ENCODE measurements at places on chromosomes 6 and 20.

GRCh38 chr6:30163918-30164654 is 740 bp downstream of the TRIM15 start:
- no peak for DNase-seq

DNA sequence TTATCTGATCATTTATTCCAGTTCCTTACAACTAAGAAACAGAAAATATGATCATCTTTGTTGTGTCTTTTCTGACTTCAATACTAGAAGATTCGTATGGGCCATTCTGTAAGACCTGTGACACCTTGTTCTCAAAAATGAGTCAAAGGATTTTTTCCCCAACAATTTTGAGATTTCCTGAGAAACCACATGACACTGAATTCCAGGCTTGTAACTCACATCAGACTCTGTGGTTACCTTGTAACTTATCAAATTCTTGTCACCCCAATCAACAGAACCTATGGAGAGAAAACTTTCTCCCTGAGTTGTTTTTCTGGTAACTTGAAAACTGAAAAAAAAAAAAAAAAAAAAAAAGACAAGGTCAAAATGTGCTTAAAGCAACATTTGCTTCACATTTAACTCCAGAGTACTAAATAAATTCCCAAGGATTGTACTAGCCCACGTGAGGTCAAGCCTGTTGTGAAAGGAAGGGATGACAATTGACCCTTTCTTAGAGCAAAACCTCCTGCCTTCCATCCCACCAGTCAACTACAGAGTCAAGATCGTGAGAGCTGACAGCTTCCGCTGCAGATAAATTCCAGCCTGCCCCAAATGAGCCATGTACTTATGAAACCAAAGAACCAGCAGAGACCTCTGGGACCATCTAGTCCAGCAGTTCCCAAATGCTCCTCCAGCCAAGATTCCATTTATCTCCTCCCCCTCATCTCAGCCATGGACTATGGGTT is 140.3 kb downstream of the TBX18 start:
- DNase-seq = no peak

GRCh38 chr20:47887064-47887463 is 101.8 kb upstream of the SULF2 start:
- DNase-seq = no peak

DNA sequence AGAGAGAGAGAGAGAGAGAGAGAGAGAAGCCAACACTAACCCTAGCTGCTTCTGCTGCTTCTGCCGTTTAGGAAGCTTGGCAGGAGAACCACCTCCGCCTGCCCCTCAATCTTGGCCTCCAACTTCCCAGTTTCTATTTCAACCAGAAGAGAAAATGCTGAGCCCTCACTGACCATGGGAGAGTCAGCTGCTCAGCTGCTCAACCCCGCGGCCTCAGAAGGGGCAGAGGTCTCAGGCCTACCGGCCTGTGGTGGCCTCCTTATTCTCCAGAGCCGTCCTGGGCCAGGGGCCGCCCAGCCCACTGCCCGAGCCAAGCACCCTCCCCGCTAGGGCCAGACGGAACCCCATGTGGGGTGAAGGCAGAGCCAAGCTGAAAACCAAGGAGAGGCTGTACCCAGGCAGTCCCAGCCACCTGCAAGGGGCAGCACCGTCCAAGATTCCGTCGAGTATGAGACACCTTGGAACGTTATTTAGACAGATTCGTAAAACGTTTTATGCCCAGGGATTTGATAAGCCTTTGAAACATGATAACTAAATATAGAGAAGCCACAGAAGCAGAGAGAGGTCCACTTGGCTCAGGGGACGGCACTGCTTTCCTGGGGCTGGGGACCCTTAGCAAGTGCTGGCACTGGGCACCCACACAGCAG is 116.6 kb downstream of the DLL1 start:
- DNase-seq = no peak

GRCh38 chr6:18400831-18401446 is 13.8 kb downstream of the RNF144B start:
- no peak for DNase-seq

- DNase-seq = no peak
These were observed 149.5 kb downstream of the BFSP1 start for GRCh38 chr20:17381724-17382123.

DNA sequence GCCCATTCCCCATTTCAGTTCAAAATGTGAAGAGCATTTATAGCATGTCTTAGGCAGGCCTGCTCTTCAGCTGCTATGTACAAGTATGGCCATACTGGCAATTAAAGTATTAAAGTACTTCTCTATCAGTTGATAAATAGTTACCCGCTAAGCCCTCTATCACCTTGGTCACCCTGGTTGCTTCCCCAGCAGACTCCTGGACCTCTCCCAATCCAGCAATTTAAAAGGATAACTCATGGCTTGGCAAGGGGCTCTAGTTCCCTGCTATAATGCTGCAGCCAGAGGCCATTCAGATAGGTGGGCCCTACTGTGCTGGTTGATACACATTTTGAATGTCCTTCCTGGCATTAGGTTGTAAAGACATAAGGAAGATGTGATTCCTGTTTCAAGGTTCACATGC is 7.0 kb downstream of the C6orf163 start:
- no peak for DNase-seq

DNA sequence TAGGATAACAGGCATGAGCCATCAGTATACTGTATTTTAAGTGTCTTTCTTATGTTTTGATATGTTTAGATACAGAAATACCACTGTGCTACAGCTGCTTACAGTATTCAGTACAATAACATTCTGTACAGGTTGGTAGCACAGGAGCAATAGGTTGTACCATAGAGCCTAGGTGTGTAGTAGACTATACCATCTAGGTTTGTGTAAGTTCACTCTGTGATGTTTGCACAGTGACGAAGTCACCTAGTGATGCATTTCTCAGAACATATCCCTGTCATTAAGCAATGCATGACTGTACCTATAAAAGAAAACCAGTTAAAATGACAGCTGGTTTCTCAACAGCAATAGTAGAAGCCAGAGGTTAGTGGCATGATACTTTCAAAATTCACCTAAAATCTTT is 3.0 kb upstream of the ZBTB24 start:
- DNase-seq = no peak

DNA sequence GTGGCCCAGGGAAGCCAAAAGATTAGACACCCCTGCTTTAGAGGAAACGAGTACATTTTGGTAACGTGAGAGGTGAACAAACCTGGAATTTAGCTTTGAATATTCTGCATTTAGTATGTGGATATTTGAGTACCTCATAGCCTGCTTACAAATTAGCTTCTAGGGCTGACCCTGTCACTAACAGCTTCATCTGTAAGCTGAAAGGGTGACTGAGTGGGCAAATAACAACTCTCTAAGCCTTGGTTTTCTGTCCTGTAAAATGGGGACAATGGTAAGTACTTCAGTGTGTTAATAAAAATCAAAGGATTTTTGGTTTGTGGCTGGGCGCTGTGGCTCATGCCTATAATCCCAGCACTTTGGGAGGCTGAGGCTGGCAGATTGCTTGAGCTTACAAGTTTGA is 8.4 kb upstream of the GUCA1B start:
- DNase-seq = no peak

- no peak for DNase-seq
These were observed 668.9 kb upstream of the CITED2 start for GRCh38 chr6:140043357-140043756.

- DNase-seq = no peak
These were observed 802.4 kb downstream of the TFAP2A start for GRCh38 chr6:9612489-9612888.

- no peak for DNase-seq
These were observed 685.5 kb upstream of the FLRT3 start for GRCh38 chr20:15022921-15023320.

- no peak for DNase-seq
These were observed 181.6 kb upstream of the RNF217 start for GRCh38 chr6:124780623-124781022.

- DNase-seq = no peak
These were observed 1017.3 kb downstream of the KIF16B start for GRCh38 chr20:15555913-15556312.

GRCh38 chr6:162187168-162187935 is 540.2 kb downstream of the PRKN start:
- DNase-seq = no peak

- DNase-seq = no peak
These were observed 220.4 kb upstream of the ARID1B start for GRCh38 chr6:156556811-156557210.

GRCh38 chr20:3183896-3184612 is 10.7 kb upstream of the LZTS3 start:
- DNase-seq = no peak

GRCh38 chr20:49987015-49987867 is 4.5 kb downstream of the SNAI1 start:
- DNase-seq = no peak

DNA sequence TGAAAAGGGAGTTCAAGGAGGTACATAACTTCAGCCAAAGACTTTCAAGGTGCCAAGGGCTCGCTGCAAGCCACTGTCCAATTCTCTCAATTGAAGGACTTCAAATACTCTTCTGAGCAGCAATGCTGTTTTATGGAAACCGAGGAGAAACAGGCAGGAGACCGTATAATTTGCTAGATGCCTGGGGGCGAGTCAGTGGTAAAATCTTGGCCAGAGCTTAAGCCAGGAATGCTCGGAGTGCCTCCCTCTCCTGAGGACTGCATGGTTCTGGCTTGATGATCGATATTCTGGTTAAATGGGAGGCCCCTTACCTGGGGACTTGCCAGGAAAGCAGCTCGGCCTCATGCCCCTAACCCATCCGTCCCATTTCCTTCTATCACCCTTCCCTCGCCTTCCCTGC is 35.8 kb upstream of the NOP56 start:
- no peak for DNase-seq

- DNase-seq = no peak
These were observed 43.5 kb upstream of the SLCO4A1 start for GRCh38 chr20:62598761-62599194.

- DNase-seq = no peak
These were observed 10.4 kb upstream of the CALHM5 start for GRCh38 chr6:116500969-116501433.

- no peak for DNase-seq
These were observed 696.7 kb downstream of the C6orf118 start for GRCh38 chr6:164612751-164613150.

DNA sequence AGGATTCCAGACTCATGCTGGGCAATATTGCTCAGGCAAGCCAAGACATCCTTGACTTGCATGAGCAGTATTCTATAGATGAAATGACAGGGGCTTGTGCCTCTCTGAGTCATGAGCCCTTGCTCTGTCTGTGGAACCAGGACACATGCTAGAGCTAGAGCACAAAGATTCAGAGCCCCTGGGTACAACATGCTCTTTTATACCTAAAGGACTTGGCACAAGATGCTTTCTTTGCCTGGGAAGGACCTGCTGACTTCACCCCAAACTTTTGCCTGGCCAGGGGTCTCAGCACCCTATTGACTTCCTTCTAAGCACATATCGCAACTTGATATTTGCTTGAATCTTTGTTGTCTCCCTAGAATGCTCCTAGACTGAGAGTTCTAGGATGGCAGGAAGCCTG is 27.4 kb downstream of the TGM6 start:
- DNase-seq = no peak

DNA sequence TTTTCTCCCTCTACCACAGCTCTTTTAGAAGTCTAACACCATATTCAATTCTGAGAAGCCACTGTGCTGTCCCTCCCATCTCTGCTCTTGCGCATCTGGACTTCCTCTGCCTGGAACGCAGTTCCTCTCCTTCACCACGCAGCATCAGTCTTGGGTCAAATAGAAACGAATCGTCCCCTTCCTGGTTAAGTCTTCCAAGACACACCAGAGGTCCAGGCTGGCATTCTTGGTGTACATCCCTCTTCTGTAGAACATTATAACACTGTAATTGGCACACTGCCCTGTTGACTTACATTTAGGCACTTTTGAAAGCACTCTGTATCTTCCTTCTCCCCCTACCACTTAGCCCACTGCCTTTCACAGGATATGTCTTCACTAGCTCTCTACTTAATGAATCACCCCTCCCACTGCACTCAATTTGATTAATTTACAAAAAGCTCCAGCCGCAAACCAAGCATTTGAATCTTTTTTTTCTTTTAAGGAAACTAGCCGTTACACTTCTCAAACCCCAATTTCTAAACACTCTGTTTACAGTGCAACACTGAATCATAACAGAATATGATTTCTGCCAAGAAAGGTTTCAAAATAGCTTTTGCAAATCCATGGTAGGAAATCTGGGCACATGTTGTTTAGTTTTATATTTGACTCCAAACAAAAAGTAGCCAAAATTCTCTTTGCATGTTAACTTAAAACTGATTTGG is 140.8 kb upstream of the CARMIL1 start:
- peak; percentile 50 for DNase-seq

DNA sequence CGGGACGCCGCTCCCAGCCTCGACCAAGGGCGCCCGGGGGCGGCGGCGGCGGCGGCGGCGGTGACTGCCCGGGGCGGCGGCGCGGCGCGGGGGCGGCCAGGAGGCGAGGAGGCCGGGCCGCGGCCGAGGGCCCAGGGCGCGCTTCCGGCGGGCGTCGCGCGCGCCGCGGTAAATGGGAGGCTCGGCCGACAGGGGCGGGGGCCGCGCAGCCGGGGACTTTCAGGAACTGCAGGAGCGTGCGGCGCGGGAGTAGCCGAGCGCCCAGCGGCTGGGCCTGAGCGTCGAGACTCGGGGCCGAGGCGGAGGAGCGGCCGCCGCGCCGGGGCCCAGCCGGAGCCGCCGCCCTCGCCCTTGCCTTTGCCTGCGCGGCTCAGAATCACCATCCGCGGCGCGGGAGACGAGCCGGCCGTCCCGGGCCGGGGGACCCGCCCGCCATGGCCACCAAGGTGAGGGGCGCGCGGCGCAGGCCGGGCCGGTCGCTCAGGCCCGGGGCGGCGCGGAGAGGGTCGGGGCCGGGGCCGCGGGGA is at the start of gene SNX9:
Gene SNX9, plus strand, starts transcription at position 246 of the 527 bp plus-strand sequence. Its CDS starts 189 bp downstream, at position 435.
- peak; percentile 40 for DNase-seq

- no peak for DNase-seq
These were observed 39.6 kb downstream of the OR2B2 start for GRCh38 chr6:27872642-27873020.

DNA sequence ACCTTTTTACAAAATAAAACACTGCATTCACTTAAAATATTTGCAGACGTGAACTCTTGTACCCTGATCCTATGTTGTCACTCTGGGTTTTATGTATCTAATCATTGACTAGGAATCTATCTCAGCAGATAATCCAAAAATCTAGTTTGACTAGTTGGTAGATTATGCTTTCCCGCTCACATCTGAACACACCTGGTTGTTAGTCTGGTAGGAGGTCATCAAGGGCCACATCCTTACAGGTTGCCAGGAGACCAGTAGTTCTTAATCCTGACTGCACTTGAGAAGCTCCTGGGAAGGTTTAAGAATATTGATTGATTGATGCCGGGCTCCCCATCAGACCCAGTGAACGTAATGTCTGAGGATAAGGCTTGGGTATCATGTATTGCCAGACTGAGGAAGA is 104.4 kb downstream of the MTHFD1L start:
- DNase-seq = no peak

DNA sequence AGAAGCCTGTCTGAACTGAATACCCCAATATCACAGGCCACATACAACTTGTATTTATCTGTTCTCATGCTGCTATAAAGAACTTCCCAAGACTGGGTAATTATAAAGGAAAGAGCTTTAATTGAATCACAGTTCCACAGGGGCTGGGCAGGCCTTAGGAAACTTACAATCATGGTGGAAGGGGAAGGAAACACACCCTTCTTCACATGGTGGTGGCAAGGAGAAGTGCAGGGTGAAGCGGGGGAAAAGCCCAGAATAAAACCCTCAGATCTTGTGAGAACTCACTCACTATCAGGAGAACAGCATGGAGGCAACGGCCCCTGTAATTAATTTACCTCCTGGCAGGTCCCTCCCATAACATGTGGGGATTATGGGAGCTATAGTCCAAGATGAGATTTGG is 50.3 kb upstream of the FNDC1 start:
- DNase-seq = no peak

Data from stimulated activated CD4-positive, alpha-beta T cell treated with anti-CD3 and anti-CD28 coated beads, Interleukin-15, amount 100 ng/mL, for 1 hour (primary cell).